T-helper 1 cell (primary cell): ENCODE measurements at places on chromosomes 3 and 15.

DNA sequence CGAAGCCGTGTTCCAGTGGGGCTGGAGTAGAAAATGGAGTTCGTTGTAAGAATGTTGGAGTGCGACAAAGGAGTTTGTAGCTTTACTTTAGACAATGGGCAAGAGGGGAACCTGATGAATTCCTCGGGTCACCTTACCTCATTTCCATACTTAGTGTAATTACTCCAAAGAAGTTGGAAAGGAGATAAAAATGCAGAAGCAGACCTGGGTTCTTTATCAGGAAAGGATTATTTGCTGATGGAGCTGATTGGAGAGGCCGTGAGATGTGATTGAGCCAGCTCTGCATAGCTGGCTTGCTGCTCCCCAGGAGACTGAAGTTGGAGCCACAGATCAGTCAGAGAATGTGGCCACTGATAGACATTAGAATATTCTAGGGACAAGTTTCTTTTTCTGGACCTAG, 33.4 kb upstream of the TBL1XR1 start:
- DNase-seq, result no peak

DNA sequence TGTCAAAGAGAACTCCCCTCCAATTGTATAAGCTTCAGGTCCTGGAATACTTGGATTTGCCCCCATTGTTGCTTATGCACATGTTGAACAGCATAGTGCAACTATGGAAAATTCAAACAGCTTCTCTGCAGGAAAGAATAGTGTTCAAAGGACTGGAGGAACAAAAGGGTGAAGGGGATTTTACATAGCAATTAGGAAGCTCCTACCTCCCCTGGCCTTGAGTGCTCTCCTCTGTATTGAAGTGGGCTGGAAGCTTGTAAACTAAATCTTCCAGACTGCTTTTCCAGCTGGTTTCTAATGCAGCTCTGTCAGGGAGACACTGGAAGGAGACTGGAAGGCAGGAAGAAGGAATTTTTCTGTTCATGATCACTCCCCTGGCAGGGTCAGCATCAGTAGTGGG, 7.2 kb upstream of the ELP6 start:
- DNase-seq, result no peak

DNA sequence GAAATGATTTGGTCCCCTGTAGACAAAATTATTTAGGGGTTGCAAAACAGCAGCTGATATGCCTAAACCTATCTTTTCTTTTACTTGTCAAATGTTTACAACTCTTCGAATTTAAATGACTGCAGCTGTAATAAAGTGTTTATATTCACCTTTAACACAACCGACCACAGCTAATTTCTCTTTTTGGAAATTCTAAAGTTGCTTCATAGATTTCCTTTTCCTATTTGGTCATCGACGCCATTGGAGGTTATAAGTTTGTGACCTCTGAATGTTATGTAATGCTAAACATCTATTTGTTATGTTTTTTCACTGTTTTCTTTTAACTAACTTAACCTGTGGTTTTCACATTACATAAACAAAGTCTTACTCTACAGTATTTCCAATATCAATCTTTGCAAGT, 1094.9 kb upstream of the EPHA6 start:
- DNase-seq, result no peak

DNA sequence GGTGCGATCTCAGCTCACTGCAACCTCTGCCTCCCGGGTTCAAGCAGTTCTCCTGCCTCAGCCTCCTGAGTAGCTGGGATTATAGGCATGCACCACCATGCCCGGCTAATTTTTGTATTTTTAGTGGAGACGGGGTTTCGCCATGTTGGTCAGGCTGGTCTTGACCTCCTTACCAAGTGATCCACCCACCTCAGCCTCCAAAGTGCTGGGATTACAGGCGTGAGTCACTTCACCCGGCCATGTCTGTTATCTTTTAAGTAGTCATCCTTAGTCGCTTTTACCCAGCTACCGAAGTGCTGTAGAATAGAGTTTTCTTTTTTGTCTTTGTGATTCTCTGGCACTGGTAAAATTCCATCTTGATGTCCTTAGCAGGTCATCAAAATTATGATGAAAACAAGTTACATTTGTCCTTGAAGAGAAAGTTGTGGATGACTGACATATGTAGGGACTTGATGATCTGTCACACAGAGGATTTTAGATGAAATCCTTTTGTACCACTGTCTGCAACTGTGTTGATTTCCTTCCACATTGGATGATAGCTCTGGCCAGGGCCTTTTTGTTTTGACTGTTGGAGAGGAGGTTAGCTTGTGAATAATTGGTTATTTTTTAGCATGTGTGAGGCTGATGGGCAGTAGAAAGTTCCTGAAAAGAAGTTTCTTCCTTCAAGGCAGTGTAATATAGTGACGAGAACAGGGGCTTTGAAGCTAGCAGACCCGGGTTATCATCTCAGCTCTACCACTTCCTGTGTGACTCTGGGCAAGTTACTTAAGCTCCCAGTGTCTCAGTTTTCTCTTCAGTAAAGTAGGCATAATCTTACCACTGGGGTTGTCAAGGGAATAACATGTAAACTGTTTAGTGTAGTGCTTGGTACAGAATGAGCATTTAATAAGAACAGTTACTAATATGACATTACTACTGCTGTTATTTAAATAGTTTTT, 18.8 kb downstream of the ATG7 start:
- no peak for DNase-seq

DNA sequence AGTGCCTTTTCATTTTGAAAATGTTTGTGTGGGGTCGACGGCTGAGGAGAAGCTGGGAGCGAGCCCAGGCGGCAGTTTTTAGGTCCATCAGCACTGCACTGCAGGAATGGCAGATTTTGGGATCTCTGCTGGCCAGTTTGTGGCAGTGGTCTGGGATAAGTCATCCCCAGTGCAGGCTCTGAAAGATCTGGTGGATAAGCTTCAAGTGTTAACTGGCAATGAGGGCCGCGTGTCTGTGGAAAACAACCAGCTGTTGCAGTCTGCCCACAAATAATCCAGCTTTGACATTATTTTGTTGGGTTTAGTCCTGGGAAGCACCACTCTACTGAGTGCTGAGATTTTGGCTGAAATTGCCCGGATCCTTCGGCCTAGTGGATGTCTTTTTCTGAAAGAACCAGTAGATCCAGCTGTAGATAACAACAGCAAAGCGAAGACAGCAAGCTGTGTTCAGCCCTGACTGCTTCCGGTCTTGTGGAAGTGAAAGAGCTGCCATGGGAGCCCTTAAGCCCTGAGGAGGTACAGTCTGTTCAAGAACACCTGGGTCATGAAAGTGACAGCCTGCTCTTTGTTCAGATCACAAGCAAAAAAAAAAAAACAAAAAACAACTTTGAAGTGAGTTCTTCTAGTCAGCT, 13.1 kb upstream of the ANP32A start:
- no peak for DNase-seq

DNA sequence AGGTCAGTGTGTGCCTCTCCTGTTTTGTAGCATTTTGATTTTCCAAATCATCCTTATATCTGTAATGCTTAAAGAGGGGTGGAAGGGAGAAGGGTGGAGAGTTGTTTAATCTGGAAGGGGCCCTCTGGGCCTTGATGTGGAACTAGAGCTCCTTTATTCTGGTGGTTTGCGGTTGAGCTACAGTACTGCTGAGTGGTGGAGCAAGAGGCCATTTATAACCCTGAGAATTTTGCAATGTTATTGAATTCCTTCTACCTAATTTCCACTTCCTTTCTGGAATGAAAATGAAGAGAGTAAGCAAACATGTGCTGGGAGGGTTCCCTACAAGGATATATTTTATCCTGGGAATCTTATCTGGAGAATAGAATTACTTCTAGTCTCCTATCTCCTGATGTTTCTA, 35.3 kb upstream of the TUBGCP5 start:
- DNase-seq, result no peak

- no peak for DNase-seq
Observed at GRCh38 chr3:195421400-195421799, 21.4 kb downstream of the ACAP2 start.

DNA sequence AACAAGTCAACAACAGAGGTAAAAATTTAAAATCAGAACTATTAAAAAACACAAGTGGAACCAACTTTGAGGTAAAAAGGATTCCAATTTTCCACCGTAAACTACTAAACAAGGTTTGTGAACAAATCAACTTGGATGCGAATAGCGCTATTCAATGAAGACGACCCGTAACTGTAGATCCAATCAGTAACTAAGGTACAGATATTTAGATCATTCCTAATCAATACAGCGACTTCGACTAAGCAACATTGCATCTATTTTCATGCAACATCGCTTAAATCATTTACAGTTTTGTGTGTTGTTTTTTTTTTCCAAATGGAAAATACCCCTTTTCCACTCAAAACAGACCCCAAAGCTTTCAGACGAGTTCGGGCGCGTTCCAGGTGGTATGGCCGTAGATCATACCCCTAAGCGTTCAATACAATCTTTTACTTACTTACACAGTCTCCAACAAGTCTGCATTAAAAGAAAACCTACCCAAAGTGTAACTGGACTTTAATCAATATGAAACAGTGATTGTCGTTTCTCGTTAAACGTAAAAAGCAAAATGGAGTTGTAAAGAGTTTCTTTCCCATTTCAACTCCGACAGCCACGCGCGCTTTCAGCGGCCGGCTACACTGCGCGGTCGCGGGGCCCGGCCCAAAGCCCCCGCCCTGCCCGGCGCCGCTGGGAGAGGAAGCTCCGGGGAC, 786 bp downstream of the RHOA start:
- no peak for DNase-seq

DNA sequence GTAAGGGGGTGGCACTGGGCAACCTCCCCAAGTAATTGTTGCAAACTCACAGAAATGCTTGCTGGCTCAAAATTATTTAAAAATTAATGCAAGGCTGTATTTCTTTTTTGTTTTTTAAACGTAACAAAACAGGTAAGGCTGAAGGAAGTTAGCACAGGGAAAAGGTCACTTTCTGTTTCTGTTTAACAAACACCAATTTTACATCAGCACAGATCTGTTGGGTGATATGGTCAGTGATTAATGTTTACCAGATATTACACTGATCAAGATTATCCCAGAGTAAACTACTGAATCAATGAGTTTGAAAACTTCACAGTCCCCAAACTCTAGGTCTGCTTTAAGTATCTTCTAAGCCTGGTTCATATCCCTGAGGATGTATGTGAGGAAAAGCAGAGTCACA, 558.0 kb downstream of the FOXP1 start:
- no peak for DNase-seq

- no peak for DNase-seq
Observed at GRCh38 chr3:102802819-102803420, 368.1 kb downstream of the ZPLD1 start.

GRCh38 chr3:194284351-194284750, 66.8 kb downstream of the CPN2 start:
- no peak for DNase-seq

DNA sequence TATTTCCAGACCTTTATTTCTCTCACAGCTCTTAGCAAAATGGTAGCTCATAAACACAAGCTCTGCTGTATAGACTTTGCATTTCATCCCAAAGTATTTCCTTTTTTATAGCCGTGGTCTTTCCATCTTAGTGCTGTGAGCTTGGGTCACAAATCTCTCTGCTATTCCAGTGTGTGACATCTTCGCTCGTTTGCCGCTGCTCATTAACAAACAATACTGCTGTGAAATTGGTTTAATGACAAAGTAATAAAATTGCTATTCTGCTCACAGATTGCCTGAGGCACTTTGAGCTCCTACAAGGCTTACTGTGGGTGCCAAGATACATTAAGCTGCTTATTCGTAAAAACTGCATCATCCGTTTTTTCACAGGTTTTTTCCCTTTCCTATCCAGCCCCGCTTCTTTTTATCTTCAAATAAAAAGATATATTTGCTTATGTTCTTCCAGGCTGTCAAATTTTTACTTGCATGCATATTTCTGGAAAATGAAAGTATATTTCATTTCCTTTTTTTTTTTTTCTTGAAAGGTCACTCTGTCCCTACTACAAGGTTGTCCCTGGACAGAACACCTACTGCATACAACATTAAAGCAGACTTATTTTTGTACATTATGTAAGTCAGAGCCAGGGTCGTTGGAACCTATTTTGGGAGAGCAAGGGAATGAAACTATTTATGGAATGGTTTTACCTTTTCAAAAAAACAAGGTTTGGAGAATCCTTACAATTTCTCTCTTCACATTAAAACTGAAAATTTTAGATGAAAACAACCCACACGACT, 174.5 kb downstream of the MEIS2 start:
- no peak for DNase-seq

- DNase-seq, result no peak
Observed at GRCh38 chr3:98450372-98450771, 12.6 kb upstream of the OR5K1 start.

GRCh38 chr15:58705105-58705504, 44.4 kb downstream of the ADAM10 start:
- DNase-seq, result no peak
